NCI-H146 (cell line): ENCODE measurements at places on chromosomes 7 and 10.

GRCh38 chr10:30448092-30448491 is 14.1 kb downstream of the MAP3K8 start:
- no peak for DNase-seq

DNA sequence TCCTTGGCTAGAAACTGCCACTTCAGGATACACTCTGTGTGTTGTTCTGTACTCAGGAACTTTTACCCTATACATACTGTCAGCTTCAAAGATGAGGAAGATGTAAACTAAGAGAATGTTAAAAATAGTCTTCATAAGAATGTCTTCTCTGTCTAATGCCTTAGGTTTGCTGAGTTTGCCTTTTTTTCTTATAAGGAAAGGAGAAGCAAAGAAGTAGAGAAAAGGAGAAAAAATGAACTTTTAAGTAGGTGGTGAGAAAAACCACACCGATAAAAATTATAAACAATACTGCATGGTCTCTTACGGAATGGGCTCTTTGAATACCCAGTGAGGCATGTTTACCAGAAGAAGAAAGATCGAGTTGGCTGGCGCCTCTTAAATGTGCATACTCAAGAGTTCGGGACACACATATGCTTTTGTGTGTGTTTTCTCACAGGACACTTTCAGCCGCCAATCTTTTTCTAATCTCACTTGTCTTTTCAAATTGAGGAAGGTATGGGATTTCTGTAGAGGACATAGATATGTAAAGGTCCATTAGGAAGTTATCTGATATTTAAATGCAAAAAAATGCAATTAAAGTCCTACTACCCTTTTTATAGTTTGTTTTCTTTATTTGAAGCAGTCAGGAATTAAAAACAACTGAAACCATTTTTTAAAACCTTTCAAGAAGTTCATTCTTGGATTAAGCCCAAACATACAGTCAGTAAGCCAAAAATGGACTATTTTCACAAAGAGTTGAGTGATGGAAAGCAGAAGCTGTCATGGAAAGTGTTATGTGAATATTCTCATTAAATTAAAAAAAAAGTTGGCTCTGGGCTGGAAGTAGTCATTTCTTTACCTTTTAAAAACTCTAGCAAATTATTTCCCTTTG is 100.6 kb upstream of the MDFIC start:
- no peak for DNase-seq

- no peak for DNase-seq
Observed at GRCh38 chr7:12054830-12055229, 156.3 kb upstream of the TMEM106B start.

GRCh38 chr7:6032167-6032566 is 991 bp downstream of the ANKRD61 start:
- no peak for DNase-seq

DNA sequence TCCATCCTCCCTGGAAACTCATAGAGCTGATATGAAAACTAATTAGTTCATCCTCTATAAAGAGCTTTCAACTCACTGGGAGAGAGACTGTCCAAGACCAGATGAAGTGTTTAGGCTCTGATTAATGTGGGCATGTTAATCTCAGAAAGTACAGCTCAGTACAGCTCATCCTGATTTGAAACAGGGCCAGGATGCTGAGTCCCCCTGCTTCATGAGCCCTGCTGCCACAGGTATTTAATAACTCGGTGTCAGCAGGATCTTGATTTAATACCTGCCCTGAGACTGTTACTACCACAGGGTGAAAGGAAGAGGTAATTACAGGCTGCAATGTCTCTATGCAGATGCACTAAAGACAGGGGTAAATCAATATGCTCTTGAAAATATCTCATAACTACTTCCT is 10.8 kb downstream of the LMOD2 start:
- DNase-seq, result peak; percentile 53

- DNase-seq, result no peak
Observed at GRCh38 chr10:15265056-15265455, 96.6 kb upstream of the NMT2 start.

DNA sequence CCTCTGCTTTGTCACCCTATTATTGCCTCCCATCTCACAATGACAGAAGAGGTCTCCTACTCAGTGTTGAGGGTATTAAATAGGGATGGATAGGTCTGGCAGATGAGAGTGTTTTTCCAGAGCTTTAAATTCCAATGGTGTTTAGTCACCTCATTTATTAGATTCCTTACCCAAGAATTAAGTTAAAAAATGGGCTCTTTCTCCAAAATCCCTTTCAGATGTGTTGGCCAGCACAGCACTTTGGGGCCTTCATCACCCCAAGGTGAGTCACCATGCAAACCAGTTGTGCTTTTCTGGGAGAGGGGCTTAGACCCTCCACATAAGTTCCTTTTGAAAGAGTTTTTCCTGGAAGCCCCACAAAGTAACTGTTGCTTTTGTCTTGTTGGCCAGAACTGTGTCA is 78.4 kb downstream of the CYP26A1 start:
- DNase-seq, result no peak

DNA sequence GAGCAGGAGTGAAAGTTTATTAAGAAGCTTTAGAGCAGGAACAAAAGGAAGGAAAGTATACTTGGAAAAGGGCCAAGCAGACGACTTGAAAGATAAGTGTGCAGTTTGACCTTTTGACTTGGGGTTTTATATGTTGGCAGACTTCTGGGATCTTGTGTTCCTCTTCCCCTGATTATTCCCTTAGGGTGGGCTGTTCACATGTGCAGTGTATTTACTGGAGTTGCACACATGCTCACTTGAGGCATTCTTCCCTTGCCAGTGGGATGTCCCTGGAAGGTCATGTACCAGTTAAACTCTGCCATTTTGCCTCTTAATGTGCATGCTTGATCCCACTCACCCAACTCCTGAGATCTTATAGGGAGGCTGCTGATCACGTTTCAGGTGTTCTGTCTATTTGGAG is 23.4 kb upstream of the ARHGAP12 start:
- DNase-seq, result no peak

- no peak for DNase-seq
Observed at GRCh38 chr7:78345293-78345911, 546.8 kb downstream of the PHTF2 start.

DNA sequence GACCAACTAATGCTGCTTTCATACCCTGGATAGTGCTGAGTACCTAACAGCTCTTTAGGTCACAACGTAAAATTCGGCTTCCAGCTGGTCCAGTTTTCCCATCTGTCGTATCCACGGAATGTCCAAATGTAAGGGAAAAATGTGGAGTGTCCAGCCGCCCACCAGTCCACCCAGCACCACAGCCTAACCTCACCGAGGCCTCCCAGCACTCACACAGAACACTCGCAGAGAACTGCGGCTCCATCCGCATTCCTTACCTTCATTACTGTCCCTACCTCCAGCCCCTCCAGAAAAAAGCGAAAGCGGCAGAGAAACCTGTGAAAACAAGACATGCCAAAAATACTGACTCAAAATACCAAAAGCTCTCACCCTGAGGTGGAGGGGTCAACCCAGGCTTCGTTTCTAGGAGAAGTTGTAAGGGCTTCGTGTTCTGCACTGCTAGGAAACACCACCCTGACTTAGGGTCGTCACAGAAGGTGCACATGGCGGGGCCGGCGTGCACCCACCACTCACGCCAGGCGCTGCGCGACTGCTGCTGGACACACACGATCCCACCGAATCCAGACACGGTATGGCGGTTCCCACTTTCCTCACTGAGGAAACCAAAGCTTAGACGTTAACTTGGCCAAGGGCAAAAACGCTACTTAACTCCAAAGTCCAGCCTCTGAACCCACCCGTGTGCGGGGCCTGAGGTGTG is 73.9 kb downstream of the AMZ1 start:
- no peak for DNase-seq

DNA sequence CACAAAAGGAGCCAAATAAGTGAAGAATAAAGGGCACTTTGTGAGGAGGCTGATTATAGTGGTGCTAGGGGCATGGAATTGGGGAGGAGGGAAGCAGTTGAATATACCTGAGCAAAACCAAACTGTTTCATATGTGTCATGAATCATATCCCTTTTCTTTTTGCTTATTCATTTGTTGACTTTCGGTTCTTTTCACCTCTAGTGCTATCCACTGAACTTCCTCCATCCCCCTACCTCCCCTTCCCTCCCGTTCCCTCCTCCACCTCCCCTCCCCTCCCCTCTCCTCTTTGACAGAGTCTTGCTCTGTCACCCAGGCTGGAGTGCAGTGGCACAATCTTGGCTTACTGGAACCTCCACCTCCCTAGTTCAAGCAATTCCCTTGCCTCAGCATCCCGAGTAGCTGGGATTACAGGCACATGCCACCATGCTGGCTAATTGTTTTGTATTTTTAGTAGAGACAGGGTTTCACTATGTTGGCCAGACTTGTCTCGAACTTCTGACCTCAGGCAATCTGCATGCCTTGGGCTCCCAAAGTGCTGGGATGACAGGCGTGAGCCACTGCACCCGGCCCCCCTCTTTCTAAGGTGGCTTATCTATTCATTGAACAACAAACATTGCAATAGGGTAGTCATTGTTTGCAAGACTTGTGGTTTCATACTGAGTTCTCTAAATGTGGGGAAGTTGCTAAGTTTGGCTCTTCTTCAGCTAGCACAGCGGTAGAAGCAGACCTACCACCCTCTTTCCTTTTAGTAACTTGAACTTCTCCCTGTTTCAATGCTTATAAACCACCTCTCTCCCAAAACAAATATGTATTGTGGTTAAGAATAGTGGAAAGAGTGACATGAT is 150.4 kb upstream of the PRPS1L1 start:
- DNase-seq, result no peak

DNA sequence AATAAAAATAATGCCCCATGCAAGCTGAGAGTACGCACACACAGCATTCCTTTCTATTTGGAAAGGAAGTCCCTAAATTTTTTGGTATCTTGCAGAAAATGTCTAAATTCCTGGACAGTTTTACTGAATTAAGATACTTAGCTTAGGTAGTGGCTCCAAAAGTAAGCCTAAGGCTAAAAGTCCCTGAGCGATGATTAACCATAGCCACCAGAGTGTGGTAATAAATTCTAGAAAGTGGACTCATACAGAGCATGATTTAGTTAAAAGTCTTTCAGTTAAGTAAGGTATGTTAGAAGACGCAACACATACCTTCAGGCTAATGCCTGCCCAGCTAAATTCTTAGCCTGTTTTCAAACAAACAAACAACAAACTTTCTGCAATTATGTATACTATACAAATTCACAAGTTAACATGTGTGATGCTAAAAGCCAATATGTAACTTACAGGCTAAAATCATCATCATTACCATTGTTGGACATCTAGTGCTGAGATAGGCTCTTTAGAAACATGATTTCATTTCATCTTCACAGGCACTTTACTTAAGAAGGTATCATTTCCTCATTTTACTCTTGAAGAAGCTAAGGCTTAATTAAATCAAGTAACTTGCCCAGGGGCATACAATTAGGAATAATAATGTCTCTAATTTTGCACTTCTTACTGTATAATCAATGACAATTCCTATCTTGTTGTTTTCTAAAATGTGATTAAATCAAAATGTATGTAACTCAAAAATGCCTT is 261.4 kb upstream of the YAE1 start:
- DNase-seq, result no peak

DNA sequence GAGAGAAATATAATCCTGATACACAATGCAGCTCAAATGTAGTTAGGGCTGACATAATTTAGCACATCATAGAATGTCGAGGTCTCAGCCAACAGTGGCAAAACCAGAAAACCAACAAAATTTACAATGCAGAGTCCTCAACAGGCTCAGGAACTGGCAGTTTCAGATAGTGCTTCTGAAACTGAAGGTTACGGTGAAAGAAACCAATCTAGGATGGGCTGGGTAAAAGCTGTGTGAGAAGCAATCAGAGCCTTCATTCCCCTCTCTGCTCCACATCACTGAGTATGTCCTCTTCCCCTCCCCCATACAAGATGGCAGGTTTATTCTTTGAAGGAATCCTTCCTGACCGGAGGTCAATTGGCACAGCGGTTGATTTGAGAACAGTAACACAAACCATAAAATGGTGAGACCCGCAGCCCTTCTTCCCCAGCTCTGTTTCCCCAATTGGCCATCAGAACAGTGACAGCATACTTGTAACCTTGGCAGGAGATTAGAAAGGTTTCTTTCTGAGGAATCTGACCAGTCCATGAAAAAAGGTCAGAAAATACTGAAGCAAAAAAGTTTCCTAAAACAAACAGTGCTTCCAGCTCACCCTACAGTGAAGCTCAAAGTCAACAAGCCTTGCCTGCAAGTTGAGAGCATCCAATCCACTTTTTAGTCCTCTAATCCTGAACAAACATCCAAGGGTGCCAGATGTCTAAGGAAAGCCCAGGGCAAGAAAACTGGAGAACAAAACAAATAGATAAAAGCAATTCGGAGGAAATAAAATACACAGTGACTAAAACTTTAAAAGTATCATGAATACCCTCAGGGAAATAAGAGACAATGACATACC is 53.9 kb upstream of the IL6 start:
- no peak for DNase-seq

DNA sequence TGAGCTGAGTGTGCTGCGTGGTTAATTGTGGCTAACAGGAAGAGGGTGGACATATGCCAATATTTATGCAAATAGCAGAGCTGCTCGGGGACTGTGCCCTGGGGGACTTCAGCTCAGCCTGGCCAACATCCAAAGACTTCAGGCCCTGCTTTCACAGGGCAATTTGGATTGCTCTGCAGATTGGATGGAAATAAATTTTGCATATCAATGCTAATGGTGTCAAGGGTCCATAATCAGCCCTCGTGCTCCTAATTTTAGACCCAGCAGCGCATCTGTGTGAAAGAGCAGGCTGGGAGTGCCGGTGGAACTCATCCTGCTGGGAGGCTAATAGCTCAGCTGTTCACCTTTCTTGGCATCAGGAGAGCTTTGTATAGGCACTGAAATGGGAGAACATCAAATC is 270.1 kb downstream of the TCERG1L start:
- peak; percentile 85 for DNase-seq

- peak; percentile 80 for DNase-seq
Observed at GRCh38 chr10:114631666-114632417, 26.2 kb downstream of the ABLIM1 start.

DNA sequence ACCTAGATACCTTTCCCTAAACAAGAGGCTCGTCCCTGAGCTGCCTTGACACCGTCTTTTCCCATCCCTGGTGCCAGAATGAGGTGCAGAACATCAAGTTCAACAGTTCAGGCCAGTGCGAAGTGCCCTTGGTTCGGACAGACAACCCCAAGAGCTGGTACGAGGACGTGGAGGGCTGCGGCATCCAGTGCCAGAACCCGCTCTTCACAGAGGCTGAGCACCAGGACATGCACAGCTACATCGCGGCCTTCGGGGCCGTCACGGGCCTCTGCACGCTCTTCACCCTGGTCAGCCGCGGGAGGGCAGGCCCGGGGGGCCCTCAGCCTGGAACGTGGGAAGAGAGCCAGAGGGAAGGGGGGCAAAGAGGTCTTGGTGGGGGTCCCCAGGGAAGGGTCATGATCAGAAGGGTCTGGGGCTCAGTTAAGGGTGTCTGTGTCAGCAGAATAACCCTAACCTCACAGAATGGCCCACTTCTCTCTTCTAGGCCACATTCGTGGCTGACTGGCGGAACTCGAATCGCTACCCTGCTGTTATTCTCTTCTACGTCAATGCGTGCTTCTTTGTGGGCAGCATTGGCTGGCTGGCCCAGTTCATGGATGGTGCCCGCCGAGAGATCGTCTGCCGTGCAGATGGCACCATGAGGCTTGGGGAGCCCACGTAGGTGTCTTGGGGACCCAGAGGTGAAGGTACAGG is 16.8 kb downstream of the SMO start:
- no peak for DNase-seq
